EH (cell line): ENCODE measurements at places on chromosomes 2 and 18.

- peak; percentile 52 for DNase-seq
These were observed 27.3 kb downstream of the GKN2 start for GRCh38 chr2:68925295-68925896.

DNA sequence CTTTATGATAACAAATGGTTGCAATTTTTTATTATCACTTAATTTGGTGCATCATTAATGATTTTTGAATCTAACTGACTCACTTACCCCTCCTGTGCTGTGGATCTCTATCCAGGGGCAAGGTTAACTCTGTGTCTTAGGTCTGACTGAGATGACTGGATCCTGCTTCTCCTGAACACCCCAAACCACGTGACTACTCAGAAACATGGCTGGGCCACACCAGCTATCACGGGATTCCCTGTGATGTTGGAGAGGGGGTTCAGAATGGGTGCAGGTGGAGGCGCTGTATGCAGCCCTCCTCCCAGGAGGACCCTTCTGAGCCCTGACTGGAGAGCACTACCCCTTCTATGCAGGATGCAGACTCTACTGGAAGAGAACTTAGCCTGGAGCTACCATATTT is 152.4 kb upstream of the CAPN13 start:
- no peak for DNase-seq

- DNase-seq, result no peak
These were observed 31.3 kb upstream of the SLC25A52 start for GRCh38 chr18:31791817-31792579.

- DNase-seq, result peak; percentile 12
These were observed 29.4 kb downstream of the GPD2 start for GRCh38 chr2:156465573-156465972.

DNA sequence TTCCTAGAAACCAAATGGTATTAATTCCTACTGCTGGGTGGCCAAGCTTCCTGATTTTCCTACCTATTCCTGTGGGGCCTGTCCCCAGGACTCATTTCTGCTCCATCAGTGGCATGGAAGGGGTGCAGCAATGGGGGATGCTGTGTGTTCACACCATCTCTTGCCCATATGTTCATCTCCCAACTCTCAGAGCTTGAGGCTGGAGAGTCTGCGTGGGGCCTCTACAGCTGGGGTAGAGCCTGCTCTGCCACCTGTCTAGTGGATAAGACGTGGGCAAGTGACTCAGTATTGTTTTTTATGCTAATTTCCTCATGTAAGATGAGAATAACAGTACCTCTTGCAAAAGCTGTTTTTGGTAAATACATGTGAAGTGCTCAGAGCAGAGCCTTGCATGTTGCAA is 149.8 kb downstream of the ACTR3 start:
- DNase-seq, result no peak

DNA sequence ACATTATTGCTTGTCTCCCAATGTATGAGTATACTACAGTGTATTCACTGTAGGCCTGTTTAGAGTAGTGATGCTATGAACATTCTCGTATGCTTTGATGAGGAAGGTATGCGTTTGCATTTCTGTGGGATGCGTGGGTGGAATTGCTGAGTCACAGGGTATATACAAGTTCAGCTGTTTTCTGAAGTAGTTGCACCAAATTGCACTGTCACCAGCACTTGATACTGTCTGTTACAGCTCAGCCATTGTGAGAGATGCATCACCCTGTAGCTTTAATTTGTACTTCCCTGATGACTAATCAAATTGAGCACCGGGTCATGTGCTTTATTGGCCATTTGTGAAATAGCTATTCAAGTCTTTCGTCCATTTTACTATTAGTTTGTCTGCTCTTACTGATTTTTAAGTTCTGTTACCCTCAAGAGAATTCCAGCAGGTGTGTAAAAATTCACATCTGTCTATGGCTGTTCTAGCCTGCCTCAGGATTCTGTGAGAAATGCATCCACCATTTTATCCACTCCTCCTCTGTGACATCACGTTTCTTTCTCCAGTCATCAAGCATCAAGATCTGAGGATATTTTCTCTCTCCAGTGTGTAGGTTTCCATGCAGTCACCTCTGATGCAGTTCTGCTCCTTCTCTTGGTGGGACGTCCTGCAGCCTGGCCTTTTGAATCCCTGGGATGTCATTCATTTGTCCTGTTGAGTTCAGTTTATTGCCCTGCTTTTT is 72.5 kb downstream of the DGKD start:
- peak; percentile 89 for DNase-seq
